ENCODE measurements at places on chromosomes 7 and 10.

DNA sequence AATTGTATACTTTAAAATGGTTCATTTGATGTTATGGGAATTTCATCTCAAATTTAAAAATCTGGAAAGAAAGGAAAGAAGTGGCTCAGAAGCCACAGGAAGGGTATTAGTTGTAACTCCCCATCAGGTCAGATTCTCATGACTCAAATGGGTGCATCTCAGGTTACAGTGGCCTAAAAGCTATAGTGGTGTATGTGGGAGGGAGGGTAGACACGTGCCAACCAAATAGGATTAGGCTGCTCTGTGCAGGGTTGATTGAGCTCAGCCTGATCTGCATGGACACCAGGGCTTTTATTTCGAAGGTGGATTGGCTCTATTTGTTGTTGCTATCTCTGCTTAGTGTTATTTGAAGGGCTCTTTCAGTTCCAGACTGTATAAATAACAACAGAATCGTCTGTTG, 121.5 kb upstream of the PRR15 start:
- no peak for DNase-seq

DNA sequence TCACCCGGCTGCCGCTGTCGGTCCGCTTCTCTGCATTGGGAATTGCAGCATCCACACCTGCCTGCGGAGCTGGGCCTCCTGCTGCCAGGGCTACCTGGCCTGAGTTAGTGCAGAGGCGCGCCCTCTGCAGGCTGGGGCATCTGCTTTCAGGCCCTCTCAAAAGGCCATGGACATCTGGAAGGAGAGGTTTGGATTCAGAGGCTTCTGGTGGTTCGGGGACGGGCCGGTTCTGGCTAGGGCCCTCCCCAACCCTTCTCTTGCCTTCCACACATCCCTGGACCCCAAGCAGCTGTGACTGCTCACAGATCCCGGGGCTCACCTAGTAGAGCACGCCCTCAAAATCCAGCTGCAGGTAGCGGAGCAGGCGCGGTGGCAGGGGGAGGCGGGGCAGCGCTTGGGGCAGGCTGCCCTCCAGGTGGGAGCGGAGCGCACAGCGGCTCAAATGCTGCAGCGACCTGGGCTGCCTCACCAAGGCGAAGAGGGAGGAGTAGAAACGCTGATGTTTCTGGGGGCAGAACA, 8.4 kb upstream of the GBX1 start:
- DNase-seq, result no peak

GRCh38 chr10:69506834-69507713, 55.8 kb downstream of the TSPAN15 start:
- DNase-seq, result peak; percentile 65

- no peak for DNase-seq
Observed at GRCh38 chr10:44879531-44879899, 31.6 kb upstream of the TMEM72 start.

- no peak for DNase-seq
Observed at GRCh38 chr7:122858320-122858719, 27.9 kb downstream of the CADPS2 start.

Data from activated effector memory CD4-positive, alpha-beta T cell treated with anti-CD3 and anti-CD28 coated beads, Interleukin-2, amount 50 U/mL, for 16 hours (primary cell).